ENCODE measurements at places on chromosomes 16 and 17.
A peak's percentile ranks its signal among the peaks of the same experiment; 100 is the strongest.

GRCh38 chr17:55390364-55390977 is 31.2 kb downstream of the MMD start:
- DNase-seq = no peak

DNA sequence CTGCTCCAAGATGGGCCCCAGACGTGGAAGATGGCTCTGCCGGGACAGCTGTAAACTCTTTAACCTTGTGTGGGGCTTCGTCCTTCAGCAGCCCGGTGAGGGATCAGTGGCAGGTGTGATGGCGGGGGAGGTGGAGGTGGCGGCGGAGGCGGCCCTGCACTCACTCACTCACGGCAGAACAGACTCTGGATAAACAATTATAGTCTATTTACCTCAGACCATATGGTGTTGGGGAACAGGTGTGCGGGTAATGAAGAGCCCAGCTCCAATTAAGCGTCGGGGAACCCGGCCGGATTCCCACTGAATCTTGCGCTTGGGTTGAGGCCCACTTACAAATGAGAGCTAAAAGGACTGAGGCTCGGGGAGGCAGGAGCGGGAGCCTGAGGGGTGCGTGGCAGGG is 104.3 kb upstream of the SDK2 start:
- no peak for DNase-seq

GRCh38 chr17:18021372-18021771 is 17.6 kb downstream of the ATPAF2 start:
- no peak for DNase-seq

GRCh38 chr16:12523002-12523401 is 280.7 kb downstream of the CPPED1 start:
- DNase-seq = no peak

- peak; percentile 25 for DNase-seq
Measured at GRCh38 chr17:82019690-82020571, 2.7 kb downstream of the CENPX start.

- DNase-seq = no peak
Measured at GRCh38 chr16:82271636-82272035, 101.6 kb upstream of the MPHOSPH6 start.

GRCh38 chr16:62977876-62978275 is 941.6 kb upstream of the CDH8 start:
- no peak for DNase-seq

DNA sequence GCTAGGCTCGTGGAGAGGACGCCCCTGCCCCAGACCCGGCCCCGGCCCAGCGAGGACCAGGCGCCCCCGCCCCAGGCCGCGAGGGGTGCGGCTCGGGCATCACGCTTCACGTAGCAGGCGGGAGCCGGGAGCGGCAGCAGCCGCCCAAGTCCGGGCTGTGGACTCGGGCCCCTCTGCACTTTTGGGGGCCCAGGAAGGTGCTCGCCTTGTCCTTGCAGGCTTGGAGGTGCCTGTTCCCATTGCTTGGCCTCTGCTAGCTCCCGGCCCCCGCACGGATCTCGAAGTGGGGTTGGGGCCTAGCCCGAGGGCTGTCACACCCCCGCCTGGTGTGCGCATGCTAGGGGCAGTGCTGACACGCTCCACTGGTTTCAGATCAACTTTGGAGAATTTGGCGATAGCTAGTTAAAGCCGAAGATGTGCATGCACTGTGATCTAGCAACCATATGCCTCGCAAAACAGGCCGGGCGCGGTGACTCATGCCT is 55.7 kb downstream of the WSB1 start:
- no peak for DNase-seq

DNA sequence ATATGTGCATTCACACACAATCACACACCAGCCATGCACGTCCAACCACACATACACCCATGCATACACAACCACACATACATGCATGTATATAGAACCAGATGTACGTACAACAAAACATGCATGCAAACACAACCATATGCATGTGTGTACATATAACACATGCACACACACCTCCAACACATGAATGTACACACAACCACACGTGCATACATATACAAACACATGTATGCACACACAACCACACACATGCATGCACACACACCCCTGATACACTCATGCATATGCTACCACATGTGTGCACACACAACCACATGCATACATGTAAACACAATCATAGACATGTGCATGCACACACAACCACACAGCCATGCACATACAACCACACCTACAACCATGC is 52.0 kb upstream of the SDK2 start:
- no peak for DNase-seq

- no peak for DNase-seq
Measured at GRCh38 chr17:33218698-33219601, 74.1 kb downstream of the ASIC2 start.

DNA sequence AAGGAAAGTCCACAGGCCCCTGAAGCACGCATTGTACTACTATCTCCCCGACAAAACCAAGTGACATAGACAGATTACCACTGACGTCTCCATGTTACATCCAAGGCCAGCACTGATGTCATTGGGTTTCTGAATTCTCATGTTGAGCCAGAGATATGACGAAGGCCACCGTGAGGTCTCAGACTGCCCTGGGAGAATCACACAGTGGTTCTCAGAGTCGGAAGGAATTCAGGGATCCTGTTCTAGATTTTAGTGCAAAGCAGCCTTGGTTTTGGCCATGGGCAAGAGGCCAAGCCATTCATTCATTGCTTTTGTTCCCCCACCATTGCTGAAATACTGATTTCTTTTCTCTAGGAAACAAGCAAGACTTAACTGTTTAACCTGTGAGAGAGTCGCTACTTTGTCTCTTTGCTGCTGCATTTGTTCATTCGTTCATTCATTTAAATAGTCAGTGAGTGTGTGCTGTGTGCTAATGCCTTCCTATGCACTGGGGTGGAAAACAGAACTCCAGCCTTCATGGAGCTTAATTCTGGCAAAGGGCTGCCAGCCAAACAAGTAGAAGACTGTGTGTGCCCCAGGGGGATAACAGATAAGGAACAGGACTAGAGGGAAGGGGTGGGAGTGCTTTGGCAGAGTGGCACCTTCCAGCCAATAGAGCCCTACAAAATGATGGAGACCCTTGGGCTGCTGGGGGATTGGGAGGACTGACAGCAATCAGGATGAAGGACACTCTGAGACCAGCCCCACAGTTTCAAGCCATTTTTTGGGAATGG is 222.3 kb downstream of the MSI2 start:
- no peak for DNase-seq

- no peak for DNase-seq
Measured at GRCh38 chr17:82029391-82029790, 2.1 kb upstream of the RAC3 start.

- DNase-seq = no peak
Measured at GRCh38 chr16:17939122-17939536, 397.4 kb downstream of the NPIPA8 start.

- no peak for DNase-seq
Measured at GRCh38 chr17:48542114-48542656, 2.7 kb downstream of the HOXB2 start.

GRCh38 chr16:3098459-3099394 is at the start of gene ZSCAN10:
TSS of gene ZSCAN10 (minus strand) at chr16:3099294. CDS start at chr16:3092937, 6,357 bp downstream.
- DNase-seq = no peak

GRCh38 chr17:47836601-47837000 is 4.5 kb downstream of the SCRN2 start:
- no peak for DNase-seq

GRCh38 chr17:71315568-71315967 is 805.3 kb upstream of the SOX9 start:
- DNase-seq = no peak

GRCh38 chr16:69274699-69275235 is 36.4 kb upstream of the VPS4A start:
- no peak for DNase-seq

DNA sequence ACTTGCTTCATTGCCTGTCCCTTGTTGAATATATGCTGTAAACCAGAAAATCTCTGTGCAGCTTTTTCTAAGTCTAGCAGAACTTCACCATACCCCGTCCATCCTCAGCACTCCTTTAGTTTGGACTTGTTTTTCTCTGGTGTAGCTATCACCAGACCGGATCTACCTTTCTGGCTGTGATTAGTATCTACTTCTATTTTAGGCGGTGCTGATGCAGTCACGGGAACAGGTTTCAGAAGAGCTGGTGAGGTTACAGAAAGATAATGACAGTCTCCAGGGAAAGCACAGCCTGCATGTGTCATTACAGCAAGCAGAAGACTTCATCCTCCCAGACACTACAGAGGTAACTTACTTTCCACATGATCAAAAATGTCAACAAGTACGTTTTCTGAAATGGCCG is 46.4 kb downstream of the NUP88 start:
- no peak for DNase-seq

DNA sequence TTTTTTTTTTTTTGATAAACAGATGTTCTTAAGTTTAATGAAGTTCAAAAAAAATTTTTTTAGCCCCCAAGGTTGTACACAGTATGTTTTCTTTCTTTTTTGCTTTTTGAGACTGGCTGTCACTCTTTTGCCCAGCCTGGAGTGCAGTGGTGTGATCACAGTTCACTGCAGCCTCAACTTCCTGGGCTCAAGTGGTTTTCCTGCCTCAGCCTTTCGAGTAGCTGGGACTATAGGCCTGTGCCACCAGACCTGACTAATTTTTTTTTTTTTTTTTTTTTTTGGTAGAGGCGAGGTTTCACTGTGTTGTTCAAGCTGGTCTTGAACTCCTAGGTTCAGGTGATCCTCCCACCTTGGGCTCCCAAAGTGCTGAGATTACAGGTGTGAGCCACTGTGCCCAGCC is 12.8 kb downstream of the ITGAE start:
- DNase-seq = no peak

GRCh38 chr17:69064001-69064400 is 3.3 kb upstream of the ABCA9 start:
- DNase-seq = no peak

DNA sequence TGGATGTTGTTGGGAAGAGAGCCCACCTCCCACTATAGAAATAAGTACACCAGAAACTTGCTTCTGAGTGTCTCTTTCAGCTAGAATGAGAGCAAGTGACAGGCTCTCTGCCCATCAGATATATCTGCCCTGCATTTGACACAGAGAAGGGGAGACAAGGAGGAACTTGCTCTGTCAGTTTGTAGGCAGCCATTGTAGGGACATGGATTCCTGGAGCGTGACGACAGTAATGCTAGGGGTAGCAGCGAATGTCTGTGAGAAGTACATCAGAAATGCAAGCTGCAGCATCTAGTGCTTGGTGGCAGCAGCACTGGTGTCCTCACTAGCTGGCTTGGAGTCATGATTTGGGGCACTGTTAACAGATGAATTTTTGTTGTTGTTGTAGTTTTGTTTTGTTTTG is 23.0 kb downstream of the ZNF200 start:
- no peak for DNase-seq

DNA sequence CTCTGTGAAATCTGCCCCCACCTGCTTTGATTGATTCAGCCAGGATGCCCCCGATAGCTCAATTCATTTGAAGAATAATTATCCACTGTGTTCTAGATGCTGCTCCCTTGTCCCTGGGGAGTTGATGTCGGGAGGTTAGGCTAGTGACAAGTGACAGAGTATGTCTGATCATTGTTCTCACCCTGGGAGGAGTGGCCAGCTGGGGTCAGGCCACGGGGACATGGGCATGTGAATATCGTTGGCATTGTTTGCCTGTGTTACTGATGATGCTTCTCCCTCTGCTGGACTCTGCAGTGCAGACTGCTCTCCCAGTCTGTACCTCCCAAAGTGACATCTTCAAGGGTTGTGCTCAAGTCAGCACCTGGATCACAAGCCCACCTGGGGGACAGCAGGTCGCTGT is 89.9 kb upstream of the C16orf82 start:
- no peak for DNase-seq

GRCh38 chr17:42819939-42820535 is 4.0 kb downstream of the BECN1 start:
- peak; percentile 45 for DNase-seq

DNA sequence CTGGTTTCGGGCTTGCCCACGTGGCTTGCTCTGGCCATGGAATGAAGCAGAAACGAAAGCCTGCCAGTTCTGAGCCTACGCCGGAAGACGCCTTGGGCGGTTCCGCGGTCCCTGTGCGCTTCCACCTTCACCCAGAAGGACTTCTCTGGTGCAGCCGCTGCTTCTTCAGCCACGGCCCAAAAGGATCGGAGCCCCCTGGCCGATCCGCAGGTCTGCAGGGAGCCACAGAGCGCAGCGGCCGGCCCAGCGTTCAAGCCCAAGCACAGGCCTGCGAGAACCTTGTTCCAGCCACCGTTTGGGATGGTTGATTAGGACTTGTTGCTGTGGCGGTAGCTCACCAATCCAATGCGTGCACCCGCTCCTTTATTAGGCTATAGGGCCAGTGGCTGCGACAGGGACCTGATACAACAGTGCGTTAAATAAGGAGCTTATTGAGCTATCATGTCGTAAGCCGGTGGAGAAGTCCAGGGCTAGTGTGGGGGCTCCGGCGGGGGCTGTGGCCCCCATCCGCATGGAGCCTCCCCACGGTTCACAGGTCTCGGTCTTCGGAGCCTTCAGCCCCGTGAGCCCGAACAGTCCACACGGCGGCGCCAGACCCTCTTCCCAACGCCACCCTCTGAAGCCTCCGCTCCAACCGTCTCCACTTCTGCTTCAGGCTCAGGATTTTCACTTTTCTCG is 10.2 kb upstream of the MPP2 start:
- no peak for DNase-seq

- DNase-seq = no peak
Measured at GRCh38 chr16:85522308-85522841, 90.7 kb upstream of the GSE1 start.

DNA sequence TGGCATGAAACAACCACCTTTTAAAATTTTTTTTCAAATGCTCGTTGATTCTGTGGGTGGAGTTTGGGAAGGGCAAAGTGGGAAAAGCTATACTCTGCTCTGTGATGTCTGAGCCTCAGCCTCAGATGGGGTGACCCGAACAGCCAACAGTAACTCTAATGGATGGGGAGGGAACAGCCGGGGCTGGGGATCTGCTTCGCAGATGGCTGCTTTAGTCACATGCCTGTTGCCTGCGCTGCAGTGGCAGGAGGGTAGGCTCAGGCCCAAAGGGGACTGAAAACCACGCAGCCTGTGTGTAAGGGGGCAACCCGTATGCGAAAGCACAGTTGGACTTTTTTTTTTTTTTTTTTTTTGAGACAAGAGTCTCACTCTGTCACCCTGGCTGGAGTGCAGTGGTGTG is 14.9 kb upstream of the MAPK3 start:
- no peak for DNase-seq

GRCh38 chr17:58403311-58403710 is 14.0 kb downstream of the RNF43 start:
- DNase-seq = no peak
